Testis (tissue), 5 donors: ENCODE measurements at places on chromosomes 12 and 14. TPM values are rescaled to one million over a fixed set of nuclear protein-coding genes. Genes with fewer than 3 reads are reported as not detected.

Gene PLXNC1
- total RNA-seq: 201 TPM

Gene DAO
- total RNA-seq: 0.81 TPM

Gene PTPRQ
- total RNA-seq: 1.4 TPM

Gene BIN2
- 13.4 TPM for total RNA-seq

Gene GLRX5
- total RNA-seq: 83.9 TPM

Gene CMA1
- not detected for total RNA-seq

Gene VRTN
- 0.47 TPM for total RNA-seq

Gene ESR2
- 33.3 TPM for total RNA-seq

Gene REP15
- total RNA-seq: 1.0 TPM

Gene MYF6
- not detected for total RNA-seq

- no peak for DNase-seq
Observed at GRCh38 chr12:117919479-117919878, 49.3 kb downstream of the KSR2 start.

GRCh38 chr14:33647385-33647786, 303.5 kb downstream of the EGLN3 start:
- no peak for DNase-seq

GRCh38 chr14:89351221-89351515, 65.9 kb downstream of the FOXN3 start:
- no peak for DNase-seq

GRCh38 chr14:34324363-34324795, 137.7 kb downstream of the SPTSSA start:
- peak; percentile 48 for DNase-seq

DNA sequence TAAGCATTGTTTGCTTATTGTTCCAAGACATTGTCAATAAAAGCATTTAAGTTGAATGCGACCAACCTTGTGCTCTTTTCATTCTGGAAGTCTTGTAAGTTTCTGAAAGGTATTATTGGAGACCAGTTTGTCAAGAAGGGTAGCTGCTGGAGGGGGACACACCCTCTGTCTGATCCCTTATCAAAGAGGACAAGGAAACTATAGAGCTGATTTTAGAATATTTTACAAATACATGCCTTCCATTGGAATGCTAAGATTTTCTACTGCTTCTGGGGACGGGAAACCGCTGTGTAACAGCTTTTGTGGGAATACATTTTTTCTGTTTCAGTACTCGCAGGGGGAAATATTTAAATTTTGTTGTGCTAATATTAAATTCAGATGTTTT, 3.5 kb downstream of the FOS start:
- no peak for DNase-seq

GRCh38 chr14:21534576-21534975, 8.4 kb upstream of the SALL2 start:
- DNase-seq: no peak

- no peak for DNase-seq
Observed at GRCh38 chr14:72366619-72367018, 434.4 kb downstream of the RGS6 start.

- no peak for DNase-seq
Observed at GRCh38 chr14:38808734-38809455, 294.1 kb downstream of the SEC23A start.

- DNase-seq: no peak
Observed at GRCh38 chr12:68034567-68034966, 45.3 kb downstream of the IFNG-AS1 start.

DNA sequence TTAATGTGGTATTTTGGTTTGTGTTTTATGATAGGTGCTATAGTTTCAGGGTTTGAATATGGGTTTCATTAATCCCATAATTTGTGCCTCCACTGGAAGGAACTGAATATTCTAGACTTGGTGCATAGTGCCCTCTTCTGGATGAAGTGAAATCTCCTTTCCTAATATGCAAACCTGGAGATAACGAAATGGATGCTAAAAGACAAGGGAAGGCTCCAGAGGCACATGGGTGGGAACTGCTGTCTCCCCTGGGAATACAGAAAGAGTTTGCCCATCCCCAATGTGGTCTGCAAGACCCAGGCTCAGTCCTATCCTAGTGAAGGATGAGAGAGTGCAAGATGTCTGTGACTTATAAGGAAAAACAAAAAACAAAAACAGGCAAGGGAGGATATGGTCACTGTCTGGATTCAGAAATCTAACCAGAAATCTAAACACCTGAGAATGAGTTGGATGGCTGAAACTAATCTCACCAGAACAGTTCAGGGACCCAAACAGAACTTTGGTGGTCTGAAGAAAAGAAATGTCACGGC, 142.3 kb upstream of the TMPO start:
- DNase-seq: no peak

- DNase-seq: no peak
Observed at GRCh38 chr12:109098183-109098604, 797 bp downstream of the UNG start.

DNA sequence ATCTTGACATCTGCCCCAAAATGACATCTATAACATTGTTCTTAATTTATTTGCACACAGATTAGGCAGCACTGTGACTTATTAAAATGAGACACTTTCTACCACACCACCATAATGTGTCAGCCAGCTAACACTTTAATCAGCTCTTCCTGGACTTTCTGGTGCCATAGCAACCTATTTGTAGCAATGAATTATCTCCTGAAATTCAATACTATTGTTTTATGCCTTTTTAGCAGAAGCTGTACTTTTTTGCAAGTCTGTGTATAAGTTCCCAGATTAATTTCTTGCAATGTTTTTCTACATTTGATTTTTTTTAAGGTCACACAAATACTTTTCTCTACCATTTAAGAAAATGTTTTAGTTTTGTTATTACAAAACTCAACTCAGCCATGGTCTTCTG, 72.8 kb upstream of the SAV1 start:
- DNase-seq: no peak

DNA sequence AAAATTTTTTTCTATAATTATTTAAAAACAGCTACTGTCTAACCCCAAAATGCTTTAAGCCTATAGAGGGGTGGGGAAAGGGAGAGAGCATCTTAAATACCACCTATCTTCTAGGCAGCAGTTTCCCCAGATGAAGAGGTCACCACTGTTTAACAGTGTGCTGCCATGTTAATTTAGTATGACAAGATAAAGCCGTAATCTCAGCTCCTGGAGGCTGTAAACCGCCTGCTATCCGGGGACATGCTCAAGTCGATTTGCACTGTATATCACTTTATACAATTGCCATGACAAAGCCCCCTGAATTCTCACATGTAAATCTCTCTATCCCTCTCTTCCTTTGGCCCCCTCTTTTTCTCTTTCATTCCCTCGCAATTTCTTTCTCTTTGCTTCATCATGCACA, 68.5 kb downstream of the SOX5 start:
- DNase-seq: no peak

DNA sequence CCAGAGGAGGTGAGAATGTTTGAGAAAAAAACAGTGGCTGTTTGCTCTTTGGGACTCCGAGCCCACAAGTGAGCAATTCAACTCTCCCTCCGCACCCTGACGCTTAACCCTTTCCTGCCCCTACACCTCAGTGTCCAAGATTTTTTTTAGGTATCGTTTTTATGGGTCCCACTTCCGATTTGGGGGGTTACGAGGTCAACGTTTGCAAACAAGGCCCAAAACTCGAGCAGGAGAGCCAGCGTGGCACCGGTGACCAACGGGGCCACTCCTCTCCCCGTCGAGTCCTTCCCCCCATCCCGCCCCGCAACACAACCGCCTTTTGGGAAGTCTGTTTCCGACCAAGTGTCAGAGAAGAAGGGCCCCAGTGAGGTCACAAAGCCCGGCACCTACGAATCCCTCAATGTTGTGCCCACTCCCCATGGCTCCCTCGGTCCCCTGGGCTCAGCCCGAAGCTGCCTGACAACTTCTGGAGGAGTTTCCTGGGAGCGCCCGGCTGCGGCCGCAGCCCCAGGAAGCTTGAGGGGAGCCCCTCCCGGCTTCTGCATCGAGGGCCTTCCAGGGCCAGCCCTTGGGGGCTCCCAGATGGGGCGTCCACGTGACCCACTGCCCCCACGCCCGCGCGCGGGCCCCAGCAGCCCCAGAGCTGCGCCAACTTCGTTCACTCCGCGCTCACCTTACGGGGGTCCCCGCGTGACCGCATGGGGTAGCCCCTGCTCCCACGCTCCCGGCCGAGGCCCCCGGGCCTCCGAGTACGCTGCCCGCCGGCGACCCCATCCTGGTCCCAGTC, 1.2 kb downstream of the CDK2AP1 start:
- no peak for DNase-seq

GRCh38 chr14:106390401-106390800, 864.0 kb downstream of the TMEM121 start:
- DNase-seq: no peak

- DNase-seq: no peak
Observed at GRCh38 chr12:107042801-107043200, 50.5 kb downstream of the CRY1 start.

GRCh38 chr14:92553438-92553837, 39.9 kb downstream of the RIN3 start:
- peak; percentile 73 for DNase-seq

- no peak for DNase-seq
Observed at GRCh38 chr14:102293781-102294180, 11.2 kb downstream of the MOK start.

GRCh38 chr12:55724940-55725309, 3.9 kb downstream of the CD63 start:
- no peak for DNase-seq

- DNase-seq: no peak
Observed at GRCh38 chr12:214003-214741, at the start of gene SLC6A12. SLC6A12 (minus strand) TSS chr12:214157; CDS start chr12:209986, 4,171 bp downstream.
